ENCODE measurements at places on chromosomes 5 and 9. TPM values are rescaled to one million over a fixed set of nuclear protein-coding genes. Genes with fewer than 3 reads are reported as not detected.

- no peak for DNase-seq
- no peaks in the 10 kb centered on the region for H3K36me3 ChIP-seq
- no peak overlapping the region for H3K27ac ChIP-seq
- no peaks in the 10 kb centered on the region for H3K27me3 ChIP-seq
- no peaks in the 10 kb centered on the region for H3K4me1 ChIP-seq
These were observed 132.6 kb upstream of the IRX4 start for GRCh38 chr5:2015124-2015848.

- H3K36me3 ChIP-seq, result no peaks in the 10 kb centered on the region
- no peaks in the 10 kb centered on the region for H3K4me1 ChIP-seq
- H3K4me3 ChIP-seq, result no peak overlapping the region
- no peak for DNase-seq
These were observed 545.8 kb upstream of the CDH10 start for GRCh38 chr5:25190521-25191000.

DNA sequence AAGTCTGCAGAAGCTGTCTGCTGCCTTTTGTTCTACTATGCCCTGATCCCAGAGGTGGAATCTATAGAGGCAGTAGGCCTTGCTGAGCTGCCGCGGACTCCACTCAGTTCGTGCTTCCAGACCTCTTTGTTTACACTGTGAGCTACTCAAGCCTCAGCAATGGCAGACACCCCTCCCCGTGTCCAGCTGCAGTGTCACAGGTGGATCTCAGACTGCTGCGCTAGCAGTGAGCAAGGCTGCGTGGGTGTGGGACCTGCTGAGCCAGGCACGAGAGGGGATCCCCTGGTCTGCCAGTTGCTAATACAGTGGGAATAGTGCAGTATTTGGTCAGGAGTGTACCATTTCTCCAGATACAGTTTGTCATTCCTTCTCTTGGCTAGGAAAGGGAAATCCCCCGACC is 99.6 kb downstream of the SLCO4C1 start:
- H3K27ac ChIP-seq, result no peak overlapping the region
- H3K4me1 ChIP-seq, result no peaks in the 10 kb centered on the region
- DNase-seq, result no peak

- no peak for DNase-seq
- H3K27me3 ChIP-seq, result no peaks in the 10 kb centered on the region
- H3K36me3 ChIP-seq, result peaks cover 63% of the 10 kb centered on the region
- peak overlapping the region; percentile 95 for H3K27ac ChIP-seq
- peaks cover 64% of the 10 kb centered on the region for H3K4me1 ChIP-seq
- H3K4me3 ChIP-seq, result no peak overlapping the region
These were observed 56.7 kb downstream of the APC start for GRCh38 chr5:112794410-112794809.

GRCh38 chr9:99154356-99154755 is 49.4 kb downstream of the TGFBR1 start:
- no peak for DNase-seq
- peaks cover 2% of the 10 kb centered on the region for H3K4me1 ChIP-seq
- H3K27me3 ChIP-seq, result no peaks in the 10 kb centered on the region
- H3K27ac ChIP-seq, result no peak overlapping the region
- H3K4me3 ChIP-seq, result no peak overlapping the region
- no peaks in the 10 kb centered on the region for H3K36me3 ChIP-seq

DNA sequence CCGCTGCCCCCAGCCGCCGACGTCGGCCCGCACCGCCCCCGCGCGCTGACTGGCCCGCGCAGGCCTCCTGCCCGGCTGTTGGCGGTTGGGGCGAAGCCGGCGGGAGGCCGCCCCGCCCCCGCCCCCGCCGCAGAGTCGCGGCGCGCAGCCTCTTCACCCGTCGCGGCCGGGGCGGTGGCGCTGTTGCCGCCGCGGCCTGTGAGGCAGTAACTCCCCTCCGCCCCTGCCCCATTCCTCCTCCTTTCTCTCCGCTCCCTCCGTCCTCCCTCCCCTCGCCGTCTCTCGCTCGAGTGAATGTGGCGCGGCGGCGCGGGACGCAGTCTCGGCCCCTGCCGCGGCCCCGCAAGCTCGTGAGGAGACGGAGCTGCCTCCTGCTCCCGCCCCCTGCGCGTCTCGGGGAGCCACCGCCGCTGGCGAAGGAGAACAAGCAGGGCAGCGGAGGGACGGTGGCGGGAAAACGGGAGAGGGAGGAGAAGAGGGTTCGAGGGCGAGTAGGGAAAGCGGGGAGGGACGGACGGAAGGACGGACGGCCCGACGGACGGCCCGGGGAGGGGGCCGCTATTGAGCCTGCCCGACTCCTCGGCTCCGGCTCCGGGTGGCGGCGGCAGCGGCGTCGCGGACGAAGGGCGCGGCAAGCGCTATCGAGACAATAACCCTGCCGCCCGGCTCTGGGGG is 637 bp upstream of the ERBIN start:
- H3K4me1 ChIP-seq, result peaks cover 31% of the 10 kb centered on the region
- DNase-seq, result peak; percentile 94
- H3K27me3 ChIP-seq, result no peaks in the 10 kb centered on the region

DNA sequence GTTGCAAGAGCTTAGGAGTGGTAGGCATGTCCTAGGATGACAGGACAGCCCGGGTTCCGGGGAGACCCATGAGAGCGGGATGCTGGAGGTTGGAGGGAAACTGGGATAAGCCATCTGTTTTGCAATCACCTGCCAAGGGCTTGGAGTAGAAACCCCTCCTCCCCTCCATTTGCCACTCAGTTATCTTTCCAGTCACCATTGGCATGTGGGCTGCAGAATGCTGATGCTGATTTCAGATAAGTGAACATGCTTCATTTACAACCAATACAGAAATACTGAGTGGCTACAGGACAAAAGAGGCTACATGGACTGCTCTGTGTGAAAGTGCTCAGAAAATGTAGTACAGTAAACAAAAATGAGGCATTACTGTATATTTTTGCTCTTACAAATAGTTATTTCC is 93.4 kb upstream of the KIF2A start:
- no peak overlapping the region for H3K27ac ChIP-seq
- no peak for DNase-seq
- H3K36me3 ChIP-seq, result no peaks in the 10 kb centered on the region
- H3K4me1 ChIP-seq, result no peaks in the 10 kb centered on the region

DNA sequence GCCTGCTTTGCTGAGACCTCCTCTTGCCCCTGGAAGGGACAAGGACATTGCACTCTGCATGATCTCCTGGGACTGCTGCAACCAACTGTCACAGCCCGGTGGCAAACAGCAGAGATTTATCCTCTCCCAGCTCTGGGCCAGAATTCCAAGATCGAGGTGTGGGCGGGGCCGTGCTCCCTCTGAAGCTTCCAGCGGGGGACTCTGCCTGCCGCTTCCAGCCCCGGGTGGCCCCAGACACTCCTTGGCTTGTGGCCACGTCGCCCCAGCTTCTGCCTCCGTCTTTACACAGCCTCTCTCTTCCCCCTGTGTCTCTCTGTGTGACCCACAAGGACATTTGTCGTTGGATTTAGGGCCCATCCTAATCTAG is 67.1 kb downstream of the COL5A1 start:
- no peak overlapping the region for H3K4me3 ChIP-seq
- H3K27ac ChIP-seq, result no peak overlapping the region
- H3K4me1 ChIP-seq, result no peaks in the 10 kb centered on the region
- no peaks in the 10 kb centered on the region for H3K27me3 ChIP-seq
- no peaks in the 10 kb centered on the region for H3K36me3 ChIP-seq

DNA sequence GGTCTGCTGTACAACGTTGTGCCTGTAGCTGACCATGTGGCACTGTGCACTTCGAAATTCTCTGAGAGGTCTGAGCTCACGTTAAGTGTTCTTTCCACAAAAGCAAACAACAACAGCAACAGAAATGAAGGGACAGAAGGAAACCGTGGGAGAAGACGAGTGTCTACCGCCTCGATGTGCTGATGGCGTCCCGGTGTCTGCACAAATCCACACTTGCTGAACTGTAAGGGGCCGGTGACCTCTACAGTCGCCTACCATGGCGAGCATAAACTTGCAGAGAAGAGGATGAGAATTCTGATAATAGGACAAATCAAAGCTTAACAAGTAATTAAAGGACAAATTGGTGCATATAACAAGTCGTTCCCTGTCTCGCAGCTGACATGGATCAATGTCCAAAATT is 114.0 kb downstream of the ADAMTS2 start:
- H3K27me3 ChIP-seq, result no peaks in the 10 kb centered on the region
- H3K4me1 ChIP-seq, result no peaks in the 10 kb centered on the region
- no peaks in the 10 kb centered on the region for H3K36me3 ChIP-seq
- no peak for DNase-seq
- H3K4me3 ChIP-seq, result no peak overlapping the region
- H3K27ac ChIP-seq, result no peak overlapping the region

DNA sequence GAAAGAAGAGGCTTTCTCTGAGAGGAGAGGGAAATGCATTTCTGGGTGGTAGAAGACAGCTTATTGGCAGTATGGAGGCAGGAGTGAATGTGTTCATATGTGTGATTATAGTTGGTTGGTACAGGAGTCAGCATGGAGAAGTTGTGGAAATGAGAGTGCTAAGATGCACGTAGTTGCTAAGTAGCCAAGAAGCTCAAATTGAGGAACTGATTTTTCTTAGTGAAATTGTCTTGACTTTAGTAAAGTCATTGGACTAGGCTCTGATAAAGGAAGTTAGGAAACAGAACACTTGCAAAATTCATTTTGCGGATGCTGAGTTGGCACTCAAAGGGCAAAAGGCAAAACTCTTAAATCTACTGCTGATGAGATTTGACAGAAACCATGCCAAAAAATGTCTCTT is 158.9 kb upstream of the VCAN start:
- H3K4me1 ChIP-seq, result no peaks in the 10 kb centered on the region
- no peak for DNase-seq

GRCh38 chr9:4507306-4508130 is 17.2 kb downstream of the SLC1A1 start:
- H3K4me3 ChIP-seq, result no peak overlapping the region
- no peaks in the 10 kb centered on the region for H3K27me3 ChIP-seq
- DNase-seq, result no peak

DNA sequence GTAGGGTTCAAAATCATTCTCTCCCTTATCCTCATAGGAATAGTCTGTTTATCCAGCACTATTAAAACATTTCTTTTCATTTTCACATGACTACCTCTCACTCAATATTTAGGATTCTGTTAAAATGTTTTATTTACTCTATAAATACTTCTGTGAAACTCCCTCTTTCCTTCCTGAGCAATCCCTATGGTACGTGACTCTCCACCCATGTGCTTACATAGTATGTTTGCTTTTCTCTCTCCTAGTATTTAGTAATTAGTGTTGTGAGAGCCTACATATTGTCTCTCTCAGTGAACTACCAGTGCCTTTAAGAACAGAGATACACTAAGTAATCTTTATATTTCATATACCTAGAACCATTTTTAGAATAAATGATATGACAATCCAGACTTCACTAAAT is 46.0 kb downstream of the PTPRD start:
- no peak overlapping the region for H3K27ac ChIP-seq
- no peak for DNase-seq
- H3K36me3 ChIP-seq, result no peaks in the 10 kb centered on the region
- H3K27me3 ChIP-seq, result no peaks in the 10 kb centered on the region
- H3K4me3 ChIP-seq, result no peak overlapping the region

GRCh38 chr9:125255781-125256391 is 5.7 kb upstream of the GAPVD1 start:
- no peaks in the 10 kb centered on the region for H3K27me3 ChIP-seq
- DNase-seq, result peak; percentile 65
- H3K4me1 ChIP-seq, result peaks cover 11% of the 10 kb centered on the region
- H3K4me3 ChIP-seq, result no peak overlapping the region
- H3K27ac ChIP-seq, result no peak overlapping the region

- H3K27ac ChIP-seq, result no peak overlapping the region
- no peak overlapping the region for H3K4me3 ChIP-seq
- DNase-seq, result peak; percentile 77
- no peaks in the 10 kb centered on the region for H3K27me3 ChIP-seq
These were observed 31.8 kb upstream of the FOXB2 start for GRCh38 chr9:76987594-76988200.

DNA sequence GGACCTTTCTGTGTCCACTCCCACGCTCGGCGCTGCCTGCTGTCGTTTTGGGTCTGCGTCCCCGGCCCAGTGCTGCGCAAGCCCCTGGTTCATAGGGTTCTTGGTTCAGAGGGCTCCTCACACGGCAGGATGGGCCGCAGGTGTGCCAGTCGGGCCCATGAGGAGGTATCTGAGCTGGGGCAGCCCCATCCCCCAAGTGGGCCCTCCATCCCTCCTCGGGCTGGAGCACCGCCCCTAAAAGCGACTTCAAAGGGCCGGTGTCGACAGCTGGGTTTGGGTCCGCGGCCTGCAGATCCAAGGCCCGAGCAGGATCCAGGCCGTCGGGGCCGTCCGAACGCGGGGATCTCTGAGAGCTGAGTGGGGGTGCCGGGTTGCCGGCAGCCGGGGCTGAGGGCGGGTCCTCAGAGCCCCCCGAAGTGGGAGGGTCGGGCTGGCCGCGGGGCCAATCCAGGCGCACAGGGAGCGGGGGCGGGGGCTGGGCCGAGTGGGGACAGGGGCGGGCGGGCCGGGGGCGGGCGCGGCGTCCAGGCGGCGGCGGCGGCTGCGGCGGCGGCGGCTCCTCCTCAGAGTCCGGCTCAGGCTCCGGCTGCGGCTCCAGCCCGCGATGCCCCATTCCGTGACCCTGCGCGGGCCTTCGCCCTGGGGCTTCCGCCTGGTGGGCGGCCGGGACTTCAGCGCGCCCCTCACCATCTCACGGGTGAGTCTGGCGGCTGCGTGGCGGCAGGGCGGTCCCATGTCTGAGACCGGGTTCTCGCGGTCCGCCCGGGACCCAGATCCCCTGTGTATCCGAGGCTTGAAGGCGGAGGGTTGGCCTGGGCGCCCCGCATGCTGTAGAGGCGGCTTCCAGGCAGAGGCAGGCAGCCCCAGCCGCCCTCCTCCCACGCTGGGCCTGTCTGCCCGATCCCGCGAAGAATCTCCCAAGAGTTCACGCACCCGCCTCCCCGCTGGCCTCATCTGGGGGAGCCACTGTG is at the start of gene PDLIM4:
Gene PDLIM4 (plus strand): TSS at position 566 of the 971 bp plus-strand sequence. CDS start 39 bp downstream, at position 605.
- no peak within 1 kb of the TSS for H3K4me3 ChIP-seq
- H3K36me3 ChIP-seq, result no peaks in the 10 kb centered on the region
- H3K27ac ChIP-seq, result no peak within 1 kb of the TSS

DNA sequence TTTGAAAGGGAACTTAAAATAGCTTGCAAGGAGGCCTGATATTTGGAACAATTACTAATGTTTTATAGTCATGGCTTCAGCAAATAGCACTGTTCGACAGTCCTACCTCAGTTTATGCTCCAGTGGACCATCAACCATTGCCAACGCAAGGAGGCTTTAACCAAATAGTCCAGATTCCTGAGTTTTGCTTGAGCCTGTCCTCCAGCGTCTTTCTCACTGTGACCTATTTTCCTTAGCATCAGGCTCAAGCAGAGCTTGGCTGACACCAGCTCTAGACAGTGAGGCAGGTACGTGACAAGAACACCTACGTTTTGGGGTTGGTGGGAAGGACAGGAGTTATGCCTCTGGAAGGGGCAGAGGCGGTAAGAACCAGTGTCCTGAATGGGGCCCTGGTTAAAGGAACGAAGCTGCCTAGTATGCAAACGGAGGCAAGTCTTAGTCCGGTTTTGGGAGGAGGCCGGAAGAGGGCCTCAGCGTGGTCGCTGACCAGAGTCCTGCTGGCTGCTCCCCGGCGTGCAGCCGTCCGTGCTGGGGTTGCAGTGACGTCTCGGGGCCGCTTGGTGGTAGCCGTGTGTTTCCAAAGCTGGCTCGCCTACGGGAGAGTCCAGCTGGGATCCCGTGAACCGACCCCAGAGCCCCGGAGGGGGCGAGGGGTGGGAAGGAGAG is 998 bp upstream of the FGF18 start:
- no peaks in the 10 kb centered on the region for H3K27me3 ChIP-seq
- H3K36me3 ChIP-seq, result no peaks in the 10 kb centered on the region
- H3K4me3 ChIP-seq, result peak overlapping the region; percentile 54
- no peak overlapping the region for H3K27ac ChIP-seq
- DNase-seq, result peak; percentile 83

The NEUROG1 gene
- not detected for total RNA-seq

The CPEB4 gene
- 3.5 TPM for total RNA-seq

The PCDHAC2 gene
- not detected for total RNA-seq

The COL23A1 gene
- total RNA-seq, result 5.7 TPM

The SPATA31A3 gene
- total RNA-seq, result not detected

The MTAP gene
- 29.2 TPM for total RNA-seq

Measured in Karpas-422 (cell line).